ENCODE measurements at places on chromosomes 4 and X.

- no peak for DNase-seq
These were observed 218.9 kb downstream of the HS3ST1 start for GRCh38 chr4:11209826-11210225.

- DNase-seq, result no peak
These were observed 251.8 kb upstream of the NDST4 start for GRCh38 chr4:115365185-115365584.

- DNase-seq, result no peak
These were observed 26.5 kb downstream of the RASGEF1B start for GRCh38 chr4:81445196-81445595.

- peak; percentile 63 for DNase-seq
These were observed at the start of gene DLG3 for GRCh38 chrX:70444326-70444945. DLG3 (plus strand) TSS chrX:70444835; CDS start chrX:70445202, 367 bp downstream.

GRCh38 chr4:96009427-96010119 lies 169.7 kb downstream of the PDHA2 start:
- peak; percentile 1 for DNase-seq

GRCh38 chr4:127698789-127699200 lies 31.4 kb upstream of the SLC25A31 start:
- peak; percentile 92 for DNase-seq

DNA sequence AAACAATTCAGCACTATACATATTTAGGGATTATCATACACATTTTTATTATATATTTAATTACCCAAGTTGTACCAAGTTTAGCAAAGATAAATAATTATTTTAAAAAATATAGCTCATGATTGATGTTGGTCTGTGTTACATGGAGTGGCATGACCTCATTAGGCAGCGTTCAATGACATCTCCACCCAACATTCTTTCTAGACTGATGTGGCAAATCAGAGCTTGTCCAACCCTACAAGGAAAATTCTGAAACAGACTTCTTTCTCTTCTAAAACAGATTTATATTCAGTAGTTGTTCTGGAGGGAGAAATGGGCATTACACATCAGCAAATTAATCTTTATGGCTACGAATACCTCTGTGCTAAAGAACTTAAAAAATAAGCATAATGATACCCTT lies 189.7 kb downstream of the PDGFC start:
- peak; percentile 83 for DNase-seq

DNA sequence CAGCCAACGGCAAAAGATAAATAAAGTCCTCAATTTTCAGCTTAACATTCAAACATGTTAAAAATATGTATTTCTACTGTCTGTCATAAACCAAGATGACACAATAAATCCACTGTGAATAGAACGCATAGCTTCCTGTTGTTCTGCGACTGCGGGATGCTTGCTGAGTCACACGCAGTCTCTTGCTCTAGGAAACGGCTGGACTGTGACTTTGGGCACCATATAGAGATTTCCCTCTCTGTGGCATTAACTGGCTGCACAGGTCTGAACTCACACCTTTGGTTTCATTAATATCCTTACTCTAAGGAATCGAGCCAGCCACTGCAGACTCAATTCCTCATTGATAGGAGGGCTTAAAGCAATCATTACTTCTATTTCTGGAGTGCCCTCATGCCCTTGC lies 8.4 kb downstream of the BEND4 start:
- peak; percentile 17 for DNase-seq

DNA sequence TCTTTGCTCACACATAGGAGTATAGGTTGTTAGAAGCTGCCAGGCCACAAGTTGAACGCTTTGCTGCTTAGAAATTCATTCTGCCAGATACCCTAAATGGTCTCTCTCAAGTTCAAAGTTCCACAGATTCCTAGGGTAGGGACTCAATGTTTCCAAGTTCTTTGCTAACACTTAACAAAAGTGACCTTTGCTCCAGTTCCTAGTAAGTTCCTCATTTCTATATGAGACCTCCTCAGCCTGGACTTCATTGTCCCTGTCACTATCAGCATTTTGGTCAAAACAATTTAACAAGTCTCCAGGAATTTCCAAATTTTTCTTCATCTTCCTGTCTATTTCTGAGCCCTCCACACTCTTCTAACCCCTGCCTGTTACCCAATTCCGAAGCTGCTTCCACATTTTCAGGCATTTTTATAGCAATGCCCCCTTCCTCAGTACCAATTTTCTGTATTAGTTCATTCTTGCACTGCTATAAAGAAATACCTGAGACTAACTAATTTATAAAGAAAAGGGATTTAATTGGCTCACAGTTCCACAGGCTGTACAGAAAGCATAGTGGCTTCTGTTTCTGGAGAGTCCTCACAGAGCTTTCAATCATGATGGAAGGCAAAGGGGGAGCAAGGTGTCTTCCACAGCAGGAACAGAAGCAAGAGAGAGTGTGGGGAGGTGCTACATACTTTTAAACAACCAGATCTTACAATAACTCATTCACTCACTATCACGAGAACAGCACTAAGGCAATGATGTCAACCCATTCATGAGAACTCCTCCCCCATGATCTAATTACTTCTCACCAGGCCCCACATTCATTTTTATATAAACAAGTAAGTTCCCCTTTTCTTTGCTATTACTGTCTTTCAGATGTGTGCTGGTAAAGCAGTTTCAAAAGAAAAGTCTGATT lies 11.5 kb upstream of the TLR1 start:
- DNase-seq, result peak; percentile 8

Data from ELR (cell line).